ENCODE measurements at places on chromosomes 5 and 9.

- DNase-seq = no peak
These were observed 328.2 kb downstream of the SLIT3 start for GRCh38 chr5:168972731-168973130.

DNA sequence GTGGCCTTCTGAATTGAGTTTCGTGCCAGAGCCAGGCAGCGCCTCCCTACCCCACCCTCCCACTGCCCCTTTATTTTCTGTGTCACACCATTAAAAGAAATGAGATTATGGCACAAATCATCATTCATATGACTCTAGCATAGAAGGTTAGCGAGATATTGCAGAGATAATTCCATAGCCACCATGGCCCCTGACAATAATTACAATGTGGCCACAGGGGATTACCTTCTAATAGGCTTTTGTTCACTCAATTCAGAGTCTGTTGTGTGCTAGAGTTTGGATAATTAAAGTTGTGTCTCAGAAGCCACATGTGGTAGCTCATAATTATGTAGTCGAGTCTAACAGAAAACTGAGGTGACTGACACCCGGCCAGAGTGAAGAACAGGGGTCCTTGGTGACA lies 428.1 kb downstream of the ARHGEF28 start:
- peak; percentile 88 for DNase-seq

GRCh38 chr5:16740066-16740810 lies 123.4 kb upstream of the RETREG1 start:
- DNase-seq = peak; percentile 97

DNA sequence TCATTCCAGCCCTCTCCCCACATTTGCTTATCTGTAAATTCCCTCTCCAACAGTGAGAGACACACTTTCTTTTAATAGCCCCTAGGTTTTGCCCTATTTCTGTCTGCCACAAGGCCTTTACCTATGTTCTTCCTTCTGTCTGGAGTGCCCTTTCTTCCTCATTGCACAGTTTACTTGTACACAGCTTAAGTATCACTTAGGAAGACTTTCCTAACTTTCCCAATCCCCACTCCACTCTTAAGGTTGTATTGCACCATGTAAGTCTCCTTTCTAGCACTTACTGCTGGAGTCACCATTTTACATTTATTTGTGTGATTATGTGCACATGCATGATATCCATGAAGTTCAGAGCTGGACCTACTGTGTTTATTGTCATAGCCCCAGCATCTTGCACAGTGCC lies 10.8 kb upstream of the CKMT2 start:
- DNase-seq = no peak

GRCh38 chr5:171913987-171914273 lies 92.5 kb downstream of the FBXW11 start:
- no peak for DNase-seq

DNA sequence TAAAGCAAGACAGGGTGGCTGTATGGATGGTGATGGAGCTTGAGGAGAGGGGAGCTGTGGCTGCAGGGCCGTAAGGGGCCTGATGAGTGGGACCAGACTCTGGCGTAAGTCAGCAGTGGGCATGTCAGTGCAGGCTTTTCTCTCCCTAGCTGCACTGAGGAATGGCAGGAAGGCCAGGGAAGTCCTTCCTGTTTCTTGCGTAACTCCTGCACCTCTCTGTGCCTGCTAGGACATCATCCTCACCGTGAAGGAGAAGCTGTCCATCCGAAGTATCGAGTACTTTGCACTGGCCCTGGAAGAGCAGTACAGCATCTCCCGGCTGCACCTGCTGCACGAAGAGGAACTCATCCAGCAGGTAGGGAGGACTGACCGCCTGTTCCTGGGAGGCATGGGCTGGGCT lies 24.1 kb upstream of the TRMT10B start:
- no peak for DNase-seq

- DNase-seq = no peak
These were observed 1.3 kb downstream of the PLGRKT start for GRCh38 chr9:5436441-5436840.

- DNase-seq = no peak
These were observed 83.9 kb downstream of the RIC1 start for GRCh38 chr9:5712651-5713390.

DNA sequence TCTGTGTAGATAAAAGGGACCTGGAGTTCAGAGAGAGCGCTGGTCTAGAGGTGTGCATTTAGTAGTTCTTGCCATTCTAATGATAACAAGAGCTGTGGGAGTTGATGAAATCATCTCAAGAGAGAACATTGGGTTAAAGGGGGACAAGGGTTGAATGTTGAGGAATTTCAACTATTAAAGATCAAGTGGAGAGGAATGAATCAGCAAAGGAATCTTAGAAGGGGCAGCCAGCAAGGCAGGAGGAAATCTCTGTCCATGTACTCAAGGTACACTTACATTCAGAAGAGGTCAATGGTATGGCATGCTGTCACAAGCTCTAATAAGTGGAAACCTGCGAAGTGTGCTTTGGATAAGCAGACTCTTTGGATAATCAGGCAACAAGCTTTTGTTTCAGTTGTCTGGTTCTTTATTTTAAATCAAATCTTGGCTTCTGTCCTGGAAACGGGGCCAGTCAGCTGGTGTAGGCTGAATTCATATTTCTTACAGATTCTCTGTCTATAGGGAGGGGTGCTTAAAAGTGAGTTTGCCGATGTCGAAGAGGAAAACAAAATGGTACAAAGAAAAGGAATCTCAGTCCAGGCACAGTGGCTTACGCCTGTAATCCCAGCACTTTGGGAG lies 320.5 kb upstream of the CD180 start:
- DNase-seq = no peak

GRCh38 chr5:11815916-11816315 lies 88.3 kb downstream of the CTNND2 start:
- no peak for DNase-seq

DNA sequence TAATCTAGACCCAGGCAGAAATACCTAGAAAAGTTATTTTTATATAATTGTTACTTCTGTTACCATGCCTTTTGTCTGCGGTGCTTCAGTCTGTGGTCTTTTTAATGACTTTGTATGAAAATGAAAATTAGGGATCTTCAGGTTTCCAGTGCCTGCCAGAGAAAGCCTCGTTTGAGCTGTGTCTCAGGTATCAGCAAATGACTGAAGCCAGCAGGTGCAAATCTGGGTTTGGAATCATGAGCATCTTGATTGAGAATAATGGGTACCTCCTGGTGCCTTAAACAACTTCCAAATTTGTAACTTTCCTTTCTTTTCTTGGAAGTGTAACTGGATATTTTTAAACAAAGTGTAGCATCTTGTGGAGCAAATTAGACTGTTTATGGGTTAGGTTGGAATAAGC lies 4.3 kb downstream of the ZBTB34 start:
- DNase-seq = no peak

DNA sequence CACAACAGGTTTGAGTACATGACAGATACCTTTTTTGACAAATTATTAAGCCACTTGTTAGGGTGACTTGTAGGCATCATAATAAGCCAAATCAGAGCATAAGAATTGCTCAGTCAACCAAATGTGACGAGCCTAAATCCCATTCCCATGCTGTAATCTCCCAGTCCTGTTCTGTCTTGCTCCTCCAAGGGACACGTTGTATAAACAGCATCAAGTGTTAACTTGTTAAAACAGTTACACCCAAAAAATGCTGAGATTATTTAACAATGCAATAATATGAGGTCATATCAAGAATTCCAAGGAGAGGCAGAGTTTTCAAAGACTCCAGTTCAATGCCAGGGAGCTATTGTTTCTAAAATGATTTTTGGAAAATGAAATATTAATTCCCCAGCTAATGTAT lies 76.2 kb downstream of the SH3TC2 start:
- no peak for DNase-seq

Data from NCI-H524 (cell line).